ENCODE measurements at places on chromosomes 11 and 22. TPM values are rescaled to one million over a fixed set of nuclear protein-coding genes. Genes with fewer than 3 reads are reported as not detected.

DNA sequence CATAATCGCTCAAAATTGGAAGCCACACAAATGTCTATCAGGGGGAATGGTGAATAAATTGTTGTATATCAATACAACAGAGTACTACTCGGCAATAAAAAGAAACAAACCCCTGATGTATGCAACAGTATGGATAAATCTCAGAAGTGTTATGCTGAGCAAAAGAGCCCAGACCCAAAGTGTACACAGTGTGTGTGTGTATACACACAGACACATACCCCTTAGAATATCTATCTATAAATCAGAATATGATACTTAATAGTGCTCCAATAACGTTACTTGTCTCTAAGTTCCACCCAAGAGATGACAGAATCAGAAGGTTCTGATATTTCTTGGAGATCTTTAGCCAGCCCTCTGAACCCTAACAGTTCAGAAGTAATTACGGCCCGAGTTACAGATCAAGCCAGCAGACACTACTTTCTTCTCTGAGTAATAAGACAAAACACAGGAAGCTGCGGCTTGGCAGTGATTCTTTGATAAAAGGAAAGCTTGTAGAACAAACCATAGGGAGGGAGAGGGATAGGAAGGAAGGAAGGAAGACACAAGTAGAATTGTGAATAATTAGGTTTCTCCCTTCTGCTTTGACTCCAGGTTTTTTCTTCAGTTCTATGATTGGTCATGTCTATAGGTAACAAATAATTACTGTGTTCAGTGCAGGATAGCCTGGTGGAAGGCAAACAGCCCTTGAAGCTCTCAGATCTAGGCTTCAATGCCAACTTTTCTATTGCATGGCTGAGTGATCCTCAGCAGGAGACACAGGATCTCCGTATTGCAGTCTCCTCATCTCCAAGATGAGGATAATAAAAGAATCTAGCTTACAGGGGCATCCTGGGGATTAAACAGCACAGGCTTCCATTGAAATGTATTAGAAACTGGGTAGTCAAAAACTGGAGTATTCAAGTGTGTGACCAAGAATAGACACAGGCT is 75.6 kb upstream of the TEAD1 start:
- DNase-seq: no peak

DNA sequence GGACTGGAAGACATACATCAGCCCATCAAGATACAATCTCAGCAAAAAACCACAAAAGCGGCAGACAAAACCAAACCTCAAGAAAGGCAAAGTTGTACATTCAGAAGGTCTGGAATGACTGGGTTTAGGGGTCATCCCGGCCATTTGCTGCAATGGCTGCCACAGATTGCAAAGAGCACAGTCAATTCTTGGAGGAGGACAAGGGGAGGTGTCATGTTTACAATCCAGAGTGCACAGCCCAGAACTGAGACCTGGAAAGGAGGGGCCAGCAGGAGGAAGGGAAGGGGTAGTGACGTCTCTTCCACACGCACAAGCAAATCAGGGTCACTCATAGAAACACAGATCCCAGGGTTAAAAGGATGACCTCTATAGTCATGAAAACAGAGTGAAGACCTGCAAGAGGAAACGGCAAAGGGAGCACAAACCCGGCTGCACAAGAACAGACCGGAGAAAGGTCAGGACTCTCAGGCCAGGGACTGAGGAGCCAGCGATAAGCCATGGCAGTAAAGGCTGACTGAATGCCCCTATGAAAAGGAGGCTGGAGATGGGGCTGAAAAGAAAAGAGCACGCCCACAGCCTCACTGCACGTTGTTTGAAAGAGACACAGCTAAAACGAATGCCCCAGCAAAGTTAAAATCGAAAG is 18.2 kb upstream of the MUC5AC start:
- DNase-seq: no peak

DNA sequence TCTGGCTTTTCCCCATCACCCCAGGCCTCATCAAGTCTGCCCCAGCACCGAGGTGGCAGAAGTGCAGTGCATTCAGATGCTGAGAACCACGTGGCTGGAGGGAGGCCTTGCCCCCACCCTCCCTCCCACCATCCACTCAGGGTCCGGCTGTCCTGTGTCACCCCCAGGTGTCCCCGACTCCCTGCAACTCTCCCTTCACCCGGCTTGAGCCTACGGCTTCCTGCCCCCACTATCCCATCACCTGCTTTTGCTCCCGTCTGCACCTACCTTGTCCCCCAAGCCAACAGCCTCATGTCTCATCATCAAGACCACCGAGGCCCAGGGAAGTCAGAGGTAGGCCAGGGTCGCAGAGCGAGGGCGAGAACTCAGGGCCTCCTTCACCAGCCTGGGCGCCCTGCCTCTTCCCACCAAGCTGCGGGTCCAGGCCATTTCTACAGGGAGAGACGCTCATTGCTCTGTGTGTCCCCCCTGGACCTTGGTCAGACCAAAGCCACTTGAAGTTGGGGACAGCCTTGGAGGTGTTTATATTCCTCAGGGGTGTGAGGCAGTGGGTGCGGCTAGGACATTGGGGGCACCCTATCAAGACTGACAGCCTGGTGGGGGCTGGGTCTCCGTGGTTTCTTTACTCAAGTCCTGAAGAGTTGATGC is 66.2 kb upstream of the CCND1 start:
- no peak for DNase-seq

DNA sequence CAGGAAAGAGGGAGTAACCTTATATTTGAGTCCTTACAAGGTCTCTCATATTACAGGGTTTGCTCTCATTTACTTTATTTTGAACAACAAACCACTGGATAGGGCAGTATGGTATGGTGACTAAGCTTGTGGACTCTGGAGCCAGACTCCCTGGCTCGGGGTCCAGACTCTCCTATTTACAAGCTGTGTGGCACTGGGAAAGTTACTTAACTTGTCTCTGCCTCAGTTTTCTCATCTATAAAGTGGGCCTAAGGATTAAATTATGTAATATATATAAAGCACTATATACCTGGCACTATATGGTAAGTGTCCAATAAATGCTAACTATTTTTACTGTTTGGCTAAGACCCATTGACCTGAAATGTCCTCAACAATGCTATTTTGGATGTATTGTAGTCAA is 1.7 kb upstream of the DCHS1 start:
- no peak for DNase-seq

GRCh38 chr11:16114978-16115871 is 241.1 kb downstream of the SOX6 start:
- DNase-seq: no peak

Gene PRDM10
- 9.5 TPM for total RNA-seq

Gene CTSF
- 31.2 TPM for total RNA-seq

Gene OR51B4
- total RNA-seq: not detected

Measured in lower lobe of right lung (tissue), 2 donors.